Small intestine (tissue), 16 donors: ENCODE measurements at places on chromosomes 4 and X. TPM values are rescaled to one million over a fixed set of nuclear protein-coding genes. Genes with fewer than 3 reads are reported as not detected.
A peak's percentile ranks its signal among the peaks of the same experiment; 100 is the strongest.

GRCh38 chr4:56821381-56822243, at the start of gene SPINK2:
TSS of gene SPINK2 (minus strand) at chr4:56821701. CDS start at chr4:56821662, 39 bp downstream.
- peak; percentile 54 for DNase-seq
- no peak within 1 kb of the TSS for H3K27ac ChIP-seq
- H3K4me3 ChIP-seq, result peak within 1 kb of the TSS; percentile 66

- no peaks in the 10 kb centered on the region for H3K4me1 ChIP-seq
- H3K27me3 ChIP-seq, result no peaks in the 10 kb centered on the region
- no peak overlapping the region for H3K27ac ChIP-seq
- no peaks in the 10 kb centered on the region for H3K36me3 ChIP-seq
- no peak for DNase-seq
- no peak overlapping the region for H3K4me3 ChIP-seq
Observed at GRCh38 chrX:134645936-134646543, 12.2 kb downstream of the PLAC1 start.

GRCh38 chr4:179398414-179398813, 1956.2 kb upstream of the AGA start:
- no peak for DNase-seq
- H3K4me3 ChIP-seq, result no peak overlapping the region
- no peaks in the 10 kb centered on the region for H3K27me3 ChIP-seq
- no peaks in the 10 kb centered on the region for H3K36me3 ChIP-seq
- H3K4me1 ChIP-seq, result no peaks in the 10 kb centered on the region

- DNase-seq, result peak; percentile 59
- no peaks in the 10 kb centered on the region for H3K36me3 ChIP-seq
- H3K4me1 ChIP-seq, result peaks cover 50% of the 10 kb centered on the region
Observed at GRCh38 chrX:68867458-68868112, 38.8 kb downstream of the EFNB1 start.

GRCh38 chr4:2011583-2011982, 2.8 kb upstream of the NELFA start:
- no peak overlapping the region for H3K4me3 ChIP-seq
- no peak overlapping the region for H3K27ac ChIP-seq
- H3K4me1 ChIP-seq, result no peaks in the 10 kb centered on the region
- no peaks in the 10 kb centered on the region for H3K27me3 ChIP-seq

DNA sequence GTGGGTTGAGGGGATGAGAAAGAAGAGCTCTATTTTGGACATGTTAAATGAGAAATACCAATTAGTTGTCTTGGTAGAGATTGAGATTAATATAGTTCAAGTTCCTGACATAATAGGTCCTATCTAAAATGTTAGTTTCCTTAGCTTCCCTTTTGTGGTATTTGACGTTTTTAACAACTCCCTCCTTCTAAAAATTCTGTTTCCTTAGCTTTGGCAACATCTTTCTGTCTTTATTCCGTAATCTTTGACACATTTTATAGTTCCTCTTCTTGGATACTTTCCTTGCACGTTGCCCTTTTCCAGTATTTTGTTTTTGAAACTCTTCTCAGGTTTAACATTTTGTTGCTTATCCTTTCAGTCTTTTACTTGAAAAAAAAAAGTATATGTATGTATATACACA, 36.9 kb downstream of the LAMTOR3 start:
- no peak overlapping the region for H3K4me3 ChIP-seq
- no peaks in the 10 kb centered on the region for H3K36me3 ChIP-seq
- H3K4me1 ChIP-seq, result no peaks in the 10 kb centered on the region
- no peak overlapping the region for H3K27ac ChIP-seq

DNA sequence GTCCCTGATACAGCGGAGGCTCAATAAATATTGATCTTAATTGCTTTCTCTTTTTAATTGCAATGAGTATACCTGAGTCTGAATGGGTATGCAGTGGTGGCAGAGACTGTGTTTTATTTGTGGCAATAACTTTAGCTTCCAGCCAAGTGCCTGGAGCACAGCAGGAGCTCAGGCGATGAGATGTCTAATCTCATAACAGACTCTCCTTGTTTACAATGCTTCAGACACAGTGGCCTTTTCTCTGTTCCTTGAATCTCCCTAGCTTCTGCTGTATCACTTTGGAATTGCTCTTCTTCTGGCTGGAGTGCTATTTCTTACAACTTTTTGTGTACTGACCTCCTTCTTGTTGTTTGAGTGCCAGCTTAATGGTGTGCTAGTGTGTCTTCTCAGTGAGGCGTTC, 91.5 kb upstream of the UNC5C start:
- no peak for DNase-seq
- H3K4me1 ChIP-seq, result no peaks in the 10 kb centered on the region
- no peak overlapping the region for H3K27ac ChIP-seq
- H3K27me3 ChIP-seq, result no peaks in the 10 kb centered on the region
- no peaks in the 10 kb centered on the region for H3K36me3 ChIP-seq

DNA sequence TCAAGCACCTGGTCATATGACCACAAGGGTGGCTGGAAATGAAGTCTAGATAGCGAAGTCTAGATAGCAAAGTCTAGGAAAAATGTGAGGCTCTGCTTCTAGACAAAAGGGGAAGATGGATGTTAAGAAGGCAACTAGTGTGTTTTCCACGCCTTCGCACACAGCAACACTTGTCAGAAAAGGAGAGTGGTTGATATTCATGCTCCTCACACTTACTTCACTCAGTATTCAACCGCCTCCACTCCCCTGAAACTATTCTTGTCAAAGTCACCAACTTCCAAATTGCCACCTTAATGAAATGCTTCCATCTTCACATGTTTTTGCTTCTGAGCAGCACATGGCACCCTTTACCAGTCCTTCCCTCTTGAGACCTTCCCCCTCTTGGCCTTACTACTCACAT, 27.7 kb upstream of the DCLK2 start:
- H3K27ac ChIP-seq, result no peak overlapping the region
- no peak overlapping the region for H3K4me3 ChIP-seq
- DNase-seq, result no peak
- no peaks in the 10 kb centered on the region for H3K36me3 ChIP-seq

- H3K4me3 ChIP-seq, result no peak overlapping the region
- no peaks in the 10 kb centered on the region for H3K4me1 ChIP-seq
- H3K36me3 ChIP-seq, result no peaks in the 10 kb centered on the region
- no peaks in the 10 kb centered on the region for H3K27me3 ChIP-seq
- H3K27ac ChIP-seq, result no peak overlapping the region
- peak; percentile 37 for DNase-seq
Observed at GRCh38 chrX:81390237-81390636, 188.3 kb downstream of the SH3BGRL start.

DNA sequence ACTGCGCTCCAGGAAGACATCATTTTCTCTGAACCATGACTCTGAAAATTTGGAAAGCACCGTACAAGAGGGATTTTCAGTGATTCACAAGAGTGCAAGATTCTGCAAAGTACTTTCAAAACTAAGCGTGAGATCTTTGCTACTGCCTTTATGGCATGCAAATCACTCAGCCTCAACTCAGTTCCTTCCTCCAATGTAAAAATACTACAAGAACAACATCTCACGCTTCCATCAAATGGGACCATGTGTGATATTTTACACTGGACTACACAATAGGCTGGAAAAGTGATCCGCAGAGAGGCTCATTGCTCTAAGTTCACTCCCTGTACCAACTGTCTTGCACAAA, 674 bp upstream of the IL15 start:
- peak overlapping the region; percentile 36 for H3K27ac ChIP-seq
- H3K27me3 ChIP-seq, result peaks cover 5% of the 10 kb centered on the region
- no peaks in the 10 kb centered on the region for H3K4me1 ChIP-seq
- peak overlapping the region; percentile 77 for H3K4me3 ChIP-seq
- no peaks in the 10 kb centered on the region for H3K36me3 ChIP-seq

DNA sequence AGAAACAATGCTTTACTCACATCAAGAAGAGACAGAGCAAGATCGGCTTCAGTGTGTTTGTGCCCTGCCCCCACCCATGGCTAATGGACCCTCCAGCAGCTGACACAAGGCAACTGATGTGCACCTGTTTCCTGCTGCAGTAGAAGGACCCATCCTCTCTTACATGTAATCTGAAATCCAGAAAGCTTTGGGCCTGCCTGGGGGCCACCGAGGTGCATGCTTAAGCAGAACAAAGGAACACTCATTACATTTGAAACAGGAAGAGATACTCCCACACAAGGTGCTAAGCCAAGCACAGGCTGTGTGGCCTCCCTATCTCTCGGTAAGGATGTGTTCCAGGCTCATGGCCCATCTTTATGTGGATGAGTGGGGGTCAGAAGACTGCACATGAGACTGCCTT, 338.0 kb downstream of the SPOCK3 start:
- no peaks in the 10 kb centered on the region for H3K36me3 ChIP-seq
- DNase-seq, result no peak
- no peak overlapping the region for H3K27ac ChIP-seq
- H3K27me3 ChIP-seq, result no peaks in the 10 kb centered on the region
- H3K4me1 ChIP-seq, result no peaks in the 10 kb centered on the region

DNA sequence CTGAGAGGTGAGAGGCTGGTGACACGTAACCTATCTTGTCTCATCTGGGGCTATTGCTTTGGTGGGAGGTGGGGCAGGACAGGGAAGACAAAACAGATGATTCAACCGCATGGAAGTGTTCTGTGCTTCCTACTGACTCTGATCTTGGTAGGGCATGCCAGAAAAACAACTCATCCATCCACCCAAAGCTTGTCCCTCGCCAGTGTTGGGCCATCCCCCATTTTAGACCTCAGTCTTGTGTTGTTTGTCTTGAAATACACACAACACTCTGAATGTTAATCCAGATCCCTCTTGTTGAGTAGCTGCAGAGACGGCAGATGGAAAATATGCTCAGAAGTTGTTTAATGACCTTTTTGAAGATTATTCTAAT, 377 bp downstream of the CHRNA9 start:
- no peak overlapping the region for H3K27ac ChIP-seq
- H3K36me3 ChIP-seq, result no peaks in the 10 kb centered on the region
- no peak overlapping the region for H3K4me3 ChIP-seq
- no peaks in the 10 kb centered on the region for H3K4me1 ChIP-seq
- DNase-seq, result no peak
- no peaks in the 10 kb centered on the region for H3K27me3 ChIP-seq

- no peaks in the 10 kb centered on the region for H3K36me3 ChIP-seq
- peak; percentile 78 for DNase-seq
- peaks cover 5% of the 10 kb centered on the region for H3K27me3 ChIP-seq
- H3K4me1 ChIP-seq, result no peaks in the 10 kb centered on the region
- H3K27ac ChIP-seq, result no peak overlapping the region
- H3K4me3 ChIP-seq, result no peak overlapping the region
Observed at GRCh38 chr4:74365761-74366160, 816 bp downstream of the EREG start.

GRCh38 chr4:151703401-151703800, 57.4 kb downstream of the GATB start:
- H3K27ac ChIP-seq, result no peak overlapping the region
- H3K4me3 ChIP-seq, result no peak overlapping the region
- DNase-seq, result no peak
- no peaks in the 10 kb centered on the region for H3K27me3 ChIP-seq
- no peaks in the 10 kb centered on the region for H3K4me1 ChIP-seq

DNA sequence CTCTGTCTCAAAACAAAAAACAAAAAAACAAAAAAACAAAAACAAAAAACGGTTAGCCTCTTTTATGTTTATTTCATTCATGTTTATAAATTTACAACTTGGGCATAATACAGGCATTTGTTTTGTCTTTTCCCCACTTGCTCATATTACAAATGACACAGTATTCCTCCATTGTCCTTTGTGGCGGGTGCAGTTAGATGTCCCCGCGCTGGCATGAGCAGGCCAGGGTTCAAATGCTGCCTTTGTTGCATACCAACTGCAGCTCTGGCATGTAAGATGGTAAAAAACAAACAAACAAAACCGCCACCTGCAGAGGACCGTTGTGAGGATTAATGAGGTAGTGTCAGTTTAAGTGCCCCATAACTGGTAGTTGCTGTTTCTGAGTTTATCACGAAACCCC, 16.1 kb upstream of the HPF1 start:
- peaks cover 3% of the 10 kb centered on the region for H3K4me1 ChIP-seq
- no peak for DNase-seq
- no peaks in the 10 kb centered on the region for H3K36me3 ChIP-seq
- H3K4me3 ChIP-seq, result no peak overlapping the region

- H3K36me3 ChIP-seq, result no peaks in the 10 kb centered on the region
- no peaks in the 10 kb centered on the region for H3K4me1 ChIP-seq
- H3K4me3 ChIP-seq, result no peak overlapping the region
- H3K27me3 ChIP-seq, result no peaks in the 10 kb centered on the region
- H3K27ac ChIP-seq, result no peak overlapping the region
Observed at GRCh38 chr4:36027203-36027602, 217.1 kb downstream of the ARAP2 start.

DNA sequence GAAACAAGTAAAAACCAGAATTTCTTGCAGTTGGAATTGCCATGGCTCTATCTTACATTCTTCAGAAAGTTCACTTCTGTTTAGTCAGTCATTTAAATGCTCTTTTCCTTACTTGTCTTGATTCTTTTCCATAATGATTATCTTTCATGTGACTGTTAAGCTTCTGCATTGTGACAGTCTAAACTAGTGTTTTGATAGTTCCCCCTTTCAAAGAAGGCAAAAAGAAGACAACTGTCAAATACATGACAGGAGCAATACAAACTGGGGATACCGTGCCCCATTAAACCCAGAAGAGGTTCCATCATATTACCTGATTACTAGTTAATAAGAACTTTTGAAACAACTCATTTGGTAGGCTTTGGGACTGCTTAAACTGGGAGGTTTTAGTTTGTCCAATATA, 476.2 kb downstream of the PCDH19 start:
- H3K4me3 ChIP-seq, result no peak overlapping the region
- DNase-seq, result no peak
- H3K27ac ChIP-seq, result no peak overlapping the region

DNA sequence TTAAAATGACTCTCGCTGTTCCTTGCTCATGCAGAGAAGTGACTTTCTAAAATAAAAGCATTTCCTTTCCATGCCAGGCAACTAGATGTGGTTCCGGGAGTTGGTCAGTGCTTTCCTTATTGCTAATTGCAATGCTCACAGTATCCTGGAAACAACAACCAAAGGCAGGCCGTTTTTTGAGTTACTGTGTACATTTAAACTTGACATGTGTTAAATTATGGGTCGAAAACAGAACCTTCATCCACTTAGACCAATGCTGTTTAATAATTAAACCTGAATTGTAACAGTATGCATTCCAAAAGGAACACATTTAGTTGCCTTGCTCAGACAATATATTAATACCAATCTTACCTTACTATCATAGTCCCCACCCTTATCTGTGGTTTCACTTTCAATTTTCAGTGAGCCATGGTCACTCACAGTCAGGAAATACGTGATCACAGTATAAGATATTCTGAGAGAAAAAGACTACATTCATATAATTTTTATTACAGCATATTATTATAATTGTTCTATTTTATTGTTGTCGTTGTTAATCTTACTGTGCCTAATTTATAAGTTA, 102.6 kb downstream of the HS6ST2 start:
- H3K4me1 ChIP-seq, result no peaks in the 10 kb centered on the region
- peak; percentile 66 for DNase-seq
- peak overlapping the region; percentile 20 for H3K27ac ChIP-seq
- no peak overlapping the region for H3K4me3 ChIP-seq

GRCh38 chr4:176123710-176124407, 58.2 kb downstream of the WDR17 start:
- DNase-seq, result peak; percentile 2
- no peaks in the 10 kb centered on the region for H3K36me3 ChIP-seq
- no peak overlapping the region for H3K27ac ChIP-seq
- H3K4me3 ChIP-seq, result no peak overlapping the region
- no peaks in the 10 kb centered on the region for H3K27me3 ChIP-seq
- no peaks in the 10 kb centered on the region for H3K4me1 ChIP-seq

Gene MSX1
- 4.3 TPM for polyA plus RNA-seq

Gene CT45A6
- not detected for polyA plus RNA-seq

Gene MAGEA11
- not detected for polyA plus RNA-seq
